ENCODE measurements at places on chromosomes 3 and 15.

DNA sequence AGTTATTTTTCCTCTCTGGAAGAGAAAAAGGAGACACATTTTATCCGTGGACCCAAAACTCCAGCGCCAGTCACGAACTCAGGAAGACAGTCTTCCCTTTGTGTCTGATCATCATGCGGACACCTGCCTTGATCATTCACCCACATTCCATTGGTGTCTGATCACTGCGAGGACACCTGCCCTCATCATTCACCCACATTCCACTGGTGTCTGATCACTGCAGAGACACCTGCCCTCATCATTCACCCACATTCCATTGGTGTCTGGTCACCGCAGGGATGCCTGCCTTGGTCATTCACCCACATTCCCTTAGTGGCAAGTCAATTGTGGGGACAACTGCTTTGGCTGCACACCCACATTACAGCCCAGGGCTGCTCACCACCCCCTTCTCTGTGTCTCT is 148.9 kb downstream of the ROBO1 start:
- DNase-seq: no peak

- DNase-seq: no peak
Measured at GRCh38 chr15:85782064-85782463, 12.7 kb downstream of the KLHL25 start.

DNA sequence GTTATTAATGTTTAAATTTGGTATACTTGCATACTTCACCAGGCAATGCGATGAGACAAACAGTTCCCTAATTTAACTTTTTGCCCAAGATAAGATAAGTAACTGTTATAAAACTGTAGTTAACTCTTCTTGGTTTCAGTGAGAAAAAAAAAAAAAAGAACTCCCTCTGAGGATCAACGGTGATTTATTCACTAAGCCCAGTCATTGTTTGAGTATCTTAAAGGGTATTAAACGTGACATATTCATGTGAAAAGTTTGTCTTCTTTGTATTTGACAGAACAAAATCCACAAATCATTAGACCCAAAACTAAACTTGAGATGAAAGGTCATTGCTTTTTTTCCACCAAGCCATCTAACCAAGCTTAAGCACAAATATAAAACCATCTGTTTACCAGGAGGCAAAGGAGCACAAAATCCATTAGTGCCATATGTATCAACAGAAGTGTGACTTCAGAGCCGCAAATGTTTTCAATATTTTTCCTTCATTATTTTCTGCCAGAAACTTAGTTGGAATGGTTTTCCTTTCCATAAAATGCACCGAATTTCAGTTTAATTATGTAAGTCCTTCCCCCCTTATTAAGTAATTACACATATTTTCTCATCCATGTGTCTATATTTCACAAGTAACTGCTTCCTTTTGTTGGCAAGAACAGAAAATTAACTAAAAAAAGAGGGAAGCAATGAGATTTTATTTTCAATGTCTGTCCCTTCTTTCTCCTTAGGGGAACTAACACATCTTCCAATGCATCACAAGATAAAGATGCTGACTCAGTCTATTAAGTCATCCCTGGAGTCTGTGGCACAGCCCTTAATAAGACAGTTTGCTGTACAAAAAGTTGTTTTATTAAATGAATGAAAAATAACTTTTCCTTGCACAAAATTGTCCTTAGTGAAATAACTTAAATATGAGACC is 92.2 kb upstream of the RAP2B start:
- no peak for DNase-seq

DNA sequence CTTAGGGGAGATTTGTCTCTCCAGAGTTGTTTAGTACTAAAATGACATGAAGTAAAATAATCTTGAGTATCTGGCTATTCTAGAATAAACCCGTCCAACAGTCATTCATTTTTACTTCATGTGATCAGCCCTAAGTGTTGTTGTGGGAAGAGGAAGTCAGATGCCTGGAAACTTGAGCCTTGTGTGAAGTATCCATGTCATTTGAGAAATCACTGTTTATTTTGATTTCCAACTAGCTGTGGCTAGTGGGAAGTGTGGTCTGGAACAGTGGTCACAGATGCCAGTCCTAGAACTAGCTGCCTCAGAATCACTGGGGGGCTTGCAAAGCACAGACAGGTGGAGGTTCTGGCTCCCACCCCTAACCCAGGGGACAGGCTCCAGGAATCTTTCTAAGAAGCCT is 77.7 kb upstream of the LIMD1 start:
- DNase-seq: no peak

DNA sequence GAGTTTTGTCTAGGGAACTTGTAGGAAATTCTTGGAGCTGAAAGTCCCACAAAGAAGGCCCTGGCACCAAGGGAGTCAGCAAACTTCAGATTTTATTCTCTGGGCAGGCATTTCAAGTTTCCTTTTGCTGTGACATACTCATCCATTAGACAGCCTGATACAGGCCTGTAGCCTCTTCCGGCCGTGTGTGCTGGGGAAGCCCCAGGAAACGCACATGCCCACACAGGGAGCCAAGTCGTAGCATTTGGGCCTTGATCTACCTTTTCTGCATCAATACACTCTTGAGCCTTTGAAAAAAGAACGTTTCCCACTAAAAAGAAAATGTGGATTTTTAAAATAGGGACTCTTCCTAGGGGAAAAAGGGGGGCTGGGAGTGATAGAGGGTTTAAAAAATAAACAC is 15.0 kb downstream of the TIGIT start:
- DNase-seq: peak; percentile 60

DNA sequence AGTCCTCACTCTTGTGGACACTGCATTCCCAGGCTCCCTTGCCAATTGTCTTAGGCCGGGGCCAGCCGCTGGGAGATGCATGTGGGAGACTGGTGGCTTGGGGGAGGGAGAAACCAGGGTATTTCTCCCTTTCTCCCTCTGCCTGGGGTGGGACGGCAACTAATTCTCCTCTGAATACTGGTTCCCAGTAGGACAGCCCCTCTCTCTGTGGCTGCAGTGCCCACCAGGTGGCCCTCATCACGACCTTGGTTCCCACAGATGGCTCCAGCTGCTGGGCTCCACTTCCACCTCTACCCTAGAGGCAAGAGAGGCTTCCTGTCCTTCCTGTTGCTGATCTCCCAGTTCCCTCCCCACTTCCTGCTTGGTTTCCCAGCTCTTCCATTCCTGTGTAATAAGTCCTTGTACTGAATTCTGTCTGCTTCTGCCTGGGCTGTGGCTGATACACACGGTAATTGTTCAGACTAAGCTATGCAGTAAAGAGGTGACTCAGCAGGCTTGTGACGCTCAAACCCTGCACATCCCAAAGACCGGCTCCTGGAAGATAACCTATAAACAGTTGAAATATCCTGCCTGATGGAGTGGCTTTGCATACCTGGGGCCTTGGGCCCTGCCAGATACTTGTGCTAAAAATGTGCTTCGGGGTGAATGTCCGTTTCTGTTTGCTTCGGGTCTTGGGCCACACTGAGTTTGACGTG is 20.4 kb upstream of the COPG1 start:
- DNase-seq: no peak

DNA sequence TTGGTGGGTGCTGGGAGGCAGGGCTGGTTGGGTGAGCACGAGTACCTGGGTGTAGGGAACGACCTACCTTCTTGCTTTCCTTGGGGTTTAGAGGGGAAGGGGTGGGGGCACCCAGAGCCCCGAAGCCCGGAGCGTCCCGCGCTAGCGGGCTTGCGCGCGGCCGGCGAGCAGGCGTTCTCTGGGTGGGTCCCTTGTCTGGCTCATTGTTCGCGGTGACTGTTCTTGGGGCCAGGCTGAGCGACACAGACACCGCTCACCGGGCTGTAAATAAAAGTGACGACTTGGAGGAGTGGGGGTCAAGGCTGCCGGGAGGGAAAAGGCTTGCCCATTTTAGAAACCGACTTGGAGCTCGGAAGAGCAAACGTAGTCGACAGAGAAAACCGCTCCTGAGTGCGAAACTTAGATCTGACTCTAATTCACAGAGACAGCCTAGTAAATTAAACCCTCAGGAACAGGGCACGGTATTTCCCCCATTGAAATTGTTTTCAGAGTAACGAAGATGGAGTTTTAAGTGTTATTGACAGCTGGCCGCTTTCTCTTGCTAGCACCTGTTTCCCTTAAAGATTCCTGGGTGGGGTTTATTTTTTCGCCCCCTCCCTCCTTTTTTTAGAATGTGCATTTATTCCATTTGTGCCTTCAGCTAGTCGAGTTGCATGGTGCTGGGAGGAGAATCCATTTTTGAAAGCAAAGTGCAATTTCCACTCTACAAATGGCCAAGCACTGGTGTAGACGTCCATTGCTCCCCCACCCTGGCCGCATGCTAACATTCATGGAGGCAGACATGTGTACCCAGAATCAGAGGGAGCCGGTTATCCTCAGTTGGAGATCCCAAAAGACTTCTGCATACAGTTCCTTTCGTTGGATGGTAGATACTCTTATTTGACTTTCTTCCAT is 532.1 kb upstream of the SEMA6D start:
- DNase-seq: no peak

Data from stimulated activated CD4-positive, alpha-beta T cell treated with anti-CD3 and anti-CD28 coated beads, Interleukin-4, amount 100 ng/mL, for 1 hour (primary cell).